HT-29 (cell line): ENCODE measurements at places on chromosomes 2 and 18. TPM values are rescaled to one million over a fixed set of nuclear protein-coding genes. Genes with fewer than 3 reads are reported as not detected.

The SCN2A gene
- total RNA-seq, result not detected in 2 replicates

The ABCG5 gene
- not detected in 2 replicates for total RNA-seq

The UGT1A5 gene
- total RNA-seq, result 3.1 and 3.5 TPM in 2 replicates

The SOX11 gene
- total RNA-seq, result not detected in 2 replicates

The IL1B gene
- 0.13 and 0.20 TPM in 2 replicates for total RNA-seq

The IL36B gene
- not detected in 2 replicates for total RNA-seq

The PRSS56 gene
- total RNA-seq, result not detected in 2 replicates
